ENCODE measurements at places on chromosomes 1 and 21. TPM values are rescaled to one million over a fixed set of nuclear protein-coding genes. Genes with fewer than 3 reads are reported as not detected.

ILDR2 gene
- 0.86 TPM for total RNA-seq

DYNLT5 gene
- not detected for total RNA-seq

NUP210L gene
- not detected for total RNA-seq

MRPL55 gene
- 103 TPM for total RNA-seq

PTAFR gene
- 0.27 TPM for total RNA-seq

GSTM1 gene
- total RNA-seq = not detected

FCRL2 gene
- total RNA-seq = not detected

OR14K1 gene
- not detected for total RNA-seq

ST6GALNAC3 gene
- total RNA-seq = not detected

CCDC190 gene
- not detected for total RNA-seq

MYBPH gene
- not detected for total RNA-seq

TMEM183A gene
- 177 TPM for total RNA-seq

CFH gene
- total RNA-seq = 2.3 TPM

EVA1C gene
- total RNA-seq = not detected

LINGO4 gene
- total RNA-seq = not detected

ALPL gene
- 0.98 TPM for total RNA-seq

ASH1L gene
- total RNA-seq = 15.6 TPM

GPR61 gene
- not detected for total RNA-seq

MROH7 gene
- not detected for total RNA-seq

ANGPTL3 gene
- total RNA-seq = not detected

HES3 gene
- not detected for total RNA-seq

NBPF10 gene
- total RNA-seq = 0.55 TPM

LCE2A gene
- total RNA-seq = not detected

FMO5 gene
- 1.2 TPM for total RNA-seq

TMEM79 gene
- total RNA-seq = 2.0 TPM

SLC22A15 gene
- not detected for total RNA-seq

PYHIN1 gene
- not detected for total RNA-seq

CERS2 gene
- 38.3 TPM for total RNA-seq

THEM5 gene
- total RNA-seq = not detected

TCHH gene
- not detected for total RNA-seq

FABP3 gene
- total RNA-seq = 0.25 TPM

PCBP3 gene
- total RNA-seq = 4.0 TPM

PADI3 gene
- 0.41 TPM for total RNA-seq

SFN gene
- 67.7 TPM for total RNA-seq

BRDT gene
- total RNA-seq = 0.55 TPM

ATP6V1G3 gene
- total RNA-seq = not detected

PCSK9 gene
- total RNA-seq = 0.06 TPM

PRAMEF14 gene
- not detected for total RNA-seq

HTR6 gene
- 0.14 TPM for total RNA-seq

FLG gene
- total RNA-seq = not detected

RGSL1 gene
- total RNA-seq = not detected

MX2 gene
- total RNA-seq = not detected

TFF1 gene
- total RNA-seq = not detected
